Skeletal muscle cell (primary cell): ENCODE measurements at places on chromosomes 16 and 17.
A peak's percentile ranks its signal among the peaks of the same experiment; 100 is the strongest.

DNA sequence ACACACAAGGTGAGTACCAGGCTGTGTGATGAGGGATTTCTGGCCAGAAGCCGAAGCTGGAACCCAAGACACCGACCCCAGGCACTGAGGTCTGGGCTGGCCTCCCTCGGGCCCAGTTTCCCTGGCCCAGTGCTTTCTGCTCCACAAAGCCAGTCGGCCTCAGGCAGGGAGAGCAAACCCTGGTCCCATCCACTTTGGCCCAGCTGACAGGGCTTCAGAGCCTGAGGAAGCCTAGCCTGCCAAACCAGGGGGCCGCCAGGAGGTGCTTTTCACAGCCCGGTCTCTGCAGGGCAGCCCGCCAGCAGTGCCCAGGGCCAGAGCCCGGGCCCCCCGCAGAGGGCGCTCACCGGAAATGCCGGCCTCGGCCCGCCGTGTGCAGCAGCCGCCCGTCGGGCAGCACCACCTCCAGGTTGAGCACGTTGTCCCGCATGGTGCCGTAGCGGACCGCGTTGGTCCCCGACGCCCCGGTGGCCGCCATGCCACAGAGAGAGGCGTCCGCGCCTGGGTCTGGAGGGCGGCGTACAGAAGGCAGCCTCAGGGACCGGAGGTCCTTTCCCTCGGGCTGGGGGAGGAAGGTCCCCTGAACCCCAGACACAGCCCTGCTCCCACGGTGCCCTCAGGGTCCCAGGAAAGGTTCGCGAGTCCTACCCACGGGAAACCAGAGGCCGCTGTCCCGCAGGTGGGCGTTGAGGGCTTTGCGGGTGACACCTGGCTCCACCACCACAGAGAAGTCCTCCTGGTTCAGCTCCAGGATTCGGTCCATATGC, 2.2 kb downstream of the LDHD start:
- DNase-seq: no peak

DNA sequence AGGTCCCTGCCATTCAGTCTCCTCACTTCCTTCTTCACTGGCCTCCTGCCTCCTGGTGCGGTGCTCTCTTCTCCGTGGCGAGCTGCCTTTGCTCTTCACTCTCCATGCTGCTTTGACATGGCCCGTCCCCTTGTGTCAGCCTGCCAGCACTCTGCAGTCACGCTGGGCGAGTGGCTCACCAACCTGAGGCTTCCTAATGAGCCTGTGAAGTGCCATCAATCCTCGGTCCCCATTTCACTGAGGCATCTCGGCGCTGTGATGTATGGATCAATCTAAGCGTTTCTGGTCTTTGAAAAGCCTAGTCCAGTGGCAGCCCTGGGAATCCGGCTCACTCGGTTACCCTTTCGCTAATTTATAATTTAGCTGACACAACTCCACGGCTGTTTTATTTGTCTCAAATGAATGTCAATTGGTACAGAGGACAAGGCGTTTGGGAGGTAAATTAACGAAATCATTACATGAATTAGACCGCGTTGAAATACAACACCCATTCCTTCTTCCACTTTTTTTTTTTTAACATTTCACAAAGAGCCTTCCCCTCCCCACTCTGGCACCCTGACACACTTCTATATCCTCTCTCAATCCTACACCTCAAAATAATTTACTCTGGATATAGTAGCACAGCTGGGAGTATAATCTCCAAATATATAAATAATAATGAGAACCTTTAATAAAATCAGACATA, 610.7 kb downstream of the TMEM114 start:
- no peak for DNase-seq

GRCh38 chr17:48095611-48096010, 5.7 kb downstream of the CBX1 start:
- no peak for DNase-seq

DNA sequence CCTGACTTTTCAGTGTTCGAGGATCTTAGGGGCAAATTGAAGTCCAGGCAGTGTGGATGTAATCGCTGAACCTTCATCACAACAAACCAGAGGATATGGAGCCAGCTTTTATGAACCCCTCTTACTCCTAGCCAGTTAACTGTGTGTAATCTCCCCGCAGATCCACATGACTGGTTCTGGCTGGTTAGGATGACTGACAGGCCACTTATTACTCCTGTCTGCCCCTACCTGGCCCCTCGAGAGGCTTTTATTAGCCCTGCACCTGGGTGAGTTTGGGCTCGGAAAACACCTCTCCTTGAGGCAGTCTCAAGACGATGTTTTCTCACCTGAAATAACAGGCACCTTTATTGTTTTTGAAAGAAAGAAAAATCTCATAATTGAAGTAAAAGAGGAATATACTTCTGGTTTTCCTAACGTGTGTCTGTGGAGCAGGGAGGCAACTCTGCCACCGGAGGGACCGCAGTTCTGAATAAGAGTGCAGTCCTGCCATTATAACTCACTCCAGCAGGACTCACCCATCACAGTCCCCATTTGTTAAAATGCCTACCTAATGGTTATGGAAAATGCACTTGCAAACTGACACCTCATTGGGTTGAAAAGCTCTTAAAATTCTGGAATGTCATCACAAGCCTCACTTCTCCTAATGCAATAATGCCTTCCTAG, 291.9 kb upstream of the N4BP1 start:
- no peak for DNase-seq

- no peak for DNase-seq
Measured at GRCh38 chr17:83162035-83162745, 82.8 kb downstream of the METRNL start.

DNA sequence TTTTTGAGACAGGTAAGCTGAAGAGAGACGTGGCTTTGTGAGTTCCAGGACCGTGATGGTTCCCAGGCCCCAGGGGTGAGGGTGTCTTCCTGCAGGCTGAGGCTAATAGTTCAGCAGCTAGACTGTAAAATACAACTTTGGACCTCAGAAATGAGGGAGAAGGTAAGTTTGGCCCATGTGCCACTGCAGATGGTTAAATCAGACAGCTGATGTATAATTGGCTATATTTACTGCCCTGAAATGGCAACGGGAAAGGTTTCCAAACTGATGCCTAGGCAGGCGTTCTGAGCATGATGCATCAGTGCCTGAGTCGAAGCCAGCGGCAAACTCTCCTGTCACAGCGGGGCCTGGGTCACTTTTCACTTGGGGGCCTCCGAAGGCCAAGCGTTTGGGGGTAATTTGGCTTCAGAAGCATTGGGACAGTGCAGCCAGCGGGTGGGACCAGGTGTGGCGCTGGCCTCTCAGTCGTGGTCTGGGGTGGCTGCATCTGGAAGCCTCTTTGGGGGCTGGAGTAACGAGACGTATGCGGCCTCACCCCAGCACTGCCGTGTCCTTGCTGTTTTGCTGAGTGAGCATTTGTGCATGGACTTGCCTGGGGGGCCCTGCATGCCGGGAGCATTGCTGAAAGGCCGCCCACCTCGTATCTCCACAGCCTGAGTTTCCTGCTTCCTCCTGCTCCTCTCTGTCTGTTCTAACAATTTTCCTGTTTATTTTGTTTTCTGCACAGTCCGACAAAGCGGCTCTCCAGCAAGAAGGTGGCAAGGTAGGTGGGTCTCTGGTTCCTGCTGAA, 31.2 kb upstream of the CAPN15 start:
- no peak for DNase-seq

GRCh38 chr17:41394254-41394996, 3.0 kb downstream of the KRT31 start:
- no peak for DNase-seq

DNA sequence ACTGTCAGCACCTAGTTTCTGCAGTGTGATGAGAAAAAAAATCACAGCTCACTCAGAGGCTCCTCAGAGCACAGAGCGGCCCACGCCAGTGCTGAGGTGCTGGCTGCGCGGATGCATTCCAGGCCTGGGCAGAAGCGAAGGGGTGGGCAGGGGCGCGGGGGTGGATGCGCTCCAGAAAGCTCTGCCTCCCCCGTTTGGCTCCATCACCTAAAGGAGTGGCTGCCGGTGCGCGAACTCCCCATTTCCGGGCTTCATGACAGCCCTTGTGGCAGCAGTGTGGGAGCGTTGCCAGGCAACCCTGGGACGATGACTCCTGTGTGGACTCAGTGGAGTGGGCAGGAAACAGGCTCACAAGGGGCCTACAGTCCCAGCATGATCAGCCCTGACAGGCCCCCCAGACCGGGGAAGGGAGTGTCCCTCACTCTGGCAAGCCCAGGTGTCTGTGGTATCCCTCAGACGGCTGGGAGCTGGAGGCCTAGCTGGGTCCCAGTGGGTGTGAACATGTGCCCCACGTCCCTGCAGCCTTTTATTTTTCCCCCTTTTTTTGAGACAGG, 32.8 kb upstream of the NUDT16L1 start:
- DNase-seq: peak; percentile 30

DNA sequence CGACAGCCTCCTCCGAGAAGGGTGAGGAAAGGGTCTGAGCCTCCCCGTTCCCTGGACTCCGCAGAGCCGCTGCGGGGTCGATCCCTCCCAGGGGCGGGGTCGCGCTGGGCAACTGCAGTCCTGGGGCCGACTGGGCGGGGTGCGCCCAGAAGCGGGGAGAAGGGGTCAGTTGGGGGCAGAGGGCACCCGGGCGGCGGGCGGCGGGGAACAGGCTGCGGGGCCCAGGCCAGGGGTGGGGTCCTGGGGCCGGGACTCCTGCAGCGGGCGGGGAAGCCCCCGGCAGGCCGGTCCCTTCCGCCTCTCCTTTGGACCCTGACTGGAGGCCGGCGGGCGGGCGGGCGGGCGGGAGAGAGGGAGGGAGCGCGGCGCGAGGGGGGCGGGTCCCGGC, 352 bp downstream of the GGNBP2 start:
- no peak for DNase-seq

GRCh38 chr17:18181358-18181757, 2.3 kb upstream of the ALKBH5 start:
- DNase-seq: peak; percentile 65

DNA sequence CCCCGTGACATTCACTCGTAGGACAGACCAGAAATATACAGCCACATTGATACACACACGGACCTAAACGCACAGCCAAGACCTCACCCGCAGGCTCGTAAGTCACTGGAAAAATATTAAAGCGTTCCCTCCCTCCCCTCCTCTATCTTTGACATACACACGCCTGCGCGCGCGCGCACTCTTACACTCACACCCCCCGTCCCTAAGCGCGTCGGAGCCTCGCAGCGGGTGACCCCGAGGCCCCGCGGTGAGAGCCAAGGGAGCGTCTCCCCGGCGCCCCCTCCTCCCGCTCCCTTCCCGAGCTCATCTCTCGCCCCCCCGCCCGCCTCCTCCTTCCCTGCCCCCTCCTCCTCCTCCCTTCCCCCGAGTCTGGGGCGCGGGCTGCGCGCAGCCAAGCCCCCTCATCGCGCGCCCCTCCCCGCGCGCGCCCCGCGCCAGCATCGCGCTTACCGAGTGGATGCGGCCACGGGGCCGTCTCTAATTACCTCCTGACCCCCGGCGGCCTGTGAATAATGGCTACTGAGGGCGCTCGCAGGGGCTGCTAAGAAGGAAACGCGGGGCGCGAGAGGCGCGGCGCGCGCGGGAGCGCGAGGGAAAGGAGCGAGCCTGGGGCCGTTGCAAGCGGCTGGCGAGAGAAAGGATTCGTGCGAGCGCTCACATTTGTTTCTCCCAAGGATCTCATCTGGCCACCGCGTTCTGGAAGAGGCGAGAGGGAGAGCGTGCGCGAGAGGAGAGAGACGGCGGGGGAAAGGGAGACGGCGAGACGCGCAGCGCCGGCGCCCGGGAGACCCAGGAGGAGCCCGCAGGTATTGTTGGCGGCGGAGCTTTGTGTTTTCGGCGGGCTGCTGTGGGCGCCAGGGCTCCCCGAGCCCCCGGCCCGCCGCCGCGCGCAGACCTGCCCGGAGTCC, 42.4 kb downstream of the RAI1 start:
- DNase-seq: peak; percentile 49

- DNase-seq: no peak
Measured at GRCh38 chr16:19802612-19803011, 82.0 kb downstream of the GPRC5B start.

- DNase-seq: no peak
Measured at GRCh38 chr17:55760643-55761355, 9.9 kb downstream of the PCTP start.

- DNase-seq: no peak
Measured at GRCh38 chr17:35586569-35587073, 501 bp upstream of the AP2B1 start.

- DNase-seq: no peak
Measured at GRCh38 chr17:34669511-34669910, 90.1 kb downstream of the TMEM132E start.

GRCh38 chr17:43556292-43556691, 10.2 kb upstream of the ETV4 start:
- no peak for DNase-seq

- no peak for DNase-seq
Measured at GRCh38 chr16:14303639-14304394, 232.7 kb downstream of the MRTFB start.

GRCh38 chr16:1109648-1110047, 13.6 kb upstream of the C1QTNF8 start:
- DNase-seq: no peak

- DNase-seq: no peak
Measured at GRCh38 chr16:12173121-12173520, 196.6 kb downstream of the SNX29 start.

- DNase-seq: no peak
Measured at GRCh38 chr16:11307639-11308492, 26.7 kb upstream of the PRM1 start.

- peak; percentile 27 for DNase-seq
Measured at GRCh38 chr16:66315210-66315825, 51.2 kb upstream of the CDH5 start.

DNA sequence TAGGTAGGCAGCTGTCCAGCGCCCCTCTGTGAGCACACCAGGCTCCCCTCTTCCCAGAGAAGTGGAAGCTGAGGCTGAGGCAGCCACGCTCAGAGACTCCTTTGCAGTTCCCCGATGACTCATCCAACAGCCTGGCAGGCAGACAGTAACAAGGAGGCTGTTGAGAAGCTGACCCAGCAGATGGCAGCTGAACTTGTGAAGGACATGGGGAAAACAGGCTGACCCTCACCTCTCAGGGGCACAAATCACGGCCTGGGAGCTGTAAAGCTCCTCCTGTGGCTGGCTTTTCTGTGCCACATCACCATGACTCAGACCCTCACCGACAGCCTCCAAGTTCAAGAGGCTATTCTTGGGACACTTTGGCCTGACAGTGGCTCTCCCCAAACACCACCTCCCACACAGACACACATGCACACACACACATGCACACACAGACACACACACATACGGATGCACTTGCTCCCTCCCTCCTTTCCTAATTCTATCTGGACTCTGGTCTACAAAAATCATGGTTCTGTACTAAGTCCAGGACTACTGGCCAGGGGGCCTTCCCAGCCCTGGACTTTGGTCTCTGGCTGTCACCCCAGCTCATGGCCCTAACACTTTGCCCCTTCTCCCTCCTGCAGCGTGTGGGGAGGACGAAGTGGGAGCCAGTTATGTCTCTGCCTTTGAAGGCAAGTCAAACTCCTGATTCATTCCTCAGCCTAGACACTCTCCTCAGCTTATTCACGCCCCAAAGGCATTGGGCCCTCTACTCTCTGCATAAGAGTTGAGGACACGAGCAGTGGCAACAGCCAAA, 23.2 kb downstream of the MAP3K14 start:
- peak; percentile 84 for DNase-seq
